Lung microvascular endothelial cell (primary cell): ENCODE measurements at places on chromosomes 5 and 9. TPM values are rescaled to one million over a fixed set of nuclear protein-coding genes. Genes with fewer than 3 reads are reported as not detected.

GRCh38 chr5:119745976-119746375 is 116.6 kb downstream of the FAM170A start:
- no peak for DNase-seq

Gene PIP5K1B
- under 0.01 TPM in 1 of 2 replicates, not detected in the other for total RNA-seq

GRCh38 chr5:91121347-91121993 is 261.6 kb downstream of the ARRDC3 start:
- DNase-seq = no peak

- DNase-seq = peak; percentile 80
Observed at GRCh38 chr5:92552206-92553160, 1028.5 kb downstream of the NR2F1-AS1 start.

Gene IL33
- 2.4 and 6.3 TPM in 2 replicates for total RNA-seq
